ENCODE measurements at places on chromosomes 12 and 14.
A peak's percentile ranks its signal among the peaks of the same experiment; 100 is the strongest.

DNA sequence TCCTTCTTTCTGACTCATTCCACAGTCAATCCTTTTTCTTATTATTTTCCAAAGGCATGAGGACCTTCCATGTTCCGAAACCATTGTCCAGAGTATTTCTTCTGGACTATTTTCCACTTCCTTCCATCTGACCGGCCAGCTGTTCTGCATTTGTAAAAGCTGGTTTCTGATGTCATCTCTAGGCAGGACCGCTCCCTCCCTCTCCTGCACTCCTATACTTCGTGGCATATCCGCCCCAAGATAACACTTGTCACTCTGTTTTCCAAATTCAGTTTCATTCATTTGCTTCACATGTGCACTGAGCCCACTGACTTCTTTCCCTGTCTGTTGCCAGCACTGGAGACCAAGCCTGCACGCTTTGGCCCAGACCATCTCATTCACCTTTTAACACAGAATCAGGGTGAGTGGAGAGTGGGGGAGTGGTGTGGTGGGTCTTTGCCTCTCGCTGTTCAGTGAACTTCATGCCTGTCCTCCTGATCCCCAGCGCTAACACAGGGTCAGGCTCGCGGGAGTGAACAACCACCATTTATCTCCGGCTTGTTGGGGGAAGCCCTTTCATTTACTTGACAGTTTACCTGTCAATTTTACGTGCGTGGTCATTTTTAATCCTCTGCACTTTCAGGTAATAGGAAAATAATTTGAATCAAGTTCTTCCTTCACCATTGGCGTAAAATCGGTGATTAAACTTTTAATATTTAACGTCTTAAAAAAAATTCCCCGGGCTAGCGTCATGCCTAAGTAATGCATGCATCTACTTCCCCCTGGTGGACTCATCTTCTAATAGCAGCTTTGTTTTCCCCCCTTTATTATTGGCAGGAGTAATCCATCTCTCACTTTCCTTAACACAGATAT is 52.5 kb downstream of the C12orf75 start:
- peak; percentile 22 for DNase-seq

DNA sequence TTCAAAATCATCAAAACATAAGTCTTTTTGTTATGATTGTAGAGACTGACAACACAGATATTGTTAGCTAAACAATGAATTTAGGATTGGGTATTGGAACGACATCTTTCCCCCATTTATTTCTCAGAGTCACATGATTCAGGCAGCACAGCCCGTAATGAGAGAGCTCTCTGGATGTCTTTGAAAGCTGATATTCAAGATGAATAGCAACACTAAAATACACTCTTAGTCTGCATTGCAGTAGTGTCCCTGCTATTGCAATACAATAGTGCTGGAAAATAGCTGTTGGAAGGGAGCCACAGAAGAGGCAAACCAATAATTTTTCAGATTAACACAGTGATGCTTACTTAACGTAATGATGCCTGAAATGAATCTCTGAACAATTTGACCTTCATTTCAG is 9.9 kb downstream of the GTSF1 start:
- DNase-seq, result no peak

- no peak for DNase-seq
Observed at GRCh38 chr14:50924843-50925242, 19.4 kb downstream of the PYGL start.

GRCh38 chr14:52266179-52266578 is 1.3 kb upstream of the PTGDR start:
- DNase-seq, result no peak

DNA sequence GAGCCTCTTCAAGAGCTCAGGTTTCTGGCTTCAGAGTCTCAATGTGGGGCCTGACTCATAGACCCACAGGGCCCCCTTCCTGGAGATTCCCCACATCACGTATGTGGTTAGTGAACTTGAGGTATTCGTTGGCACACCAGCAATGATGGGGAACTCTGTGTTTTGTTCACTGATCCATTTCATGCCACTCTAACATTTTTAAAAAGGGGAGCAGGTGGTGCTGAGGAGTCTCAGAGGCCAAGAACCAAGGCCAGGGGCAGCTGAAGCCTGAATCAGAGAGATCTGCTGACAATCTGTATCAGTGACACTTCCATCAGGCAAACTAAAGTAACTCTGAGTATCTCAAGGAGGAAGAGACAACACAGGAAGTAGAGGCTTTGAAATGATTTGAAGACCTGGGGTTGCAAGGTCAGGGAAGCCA is 323.4 kb downstream of the VRK1 start:
- no peak for DNase-seq

- DNase-seq, result no peak
Observed at GRCh38 chr12:25337916-25338315, 87.2 kb upstream of the KRAS start.

- no peak for DNase-seq
Observed at GRCh38 chr12:9951026-9951675, 19.0 kb upstream of the CLEC2A start.

DNA sequence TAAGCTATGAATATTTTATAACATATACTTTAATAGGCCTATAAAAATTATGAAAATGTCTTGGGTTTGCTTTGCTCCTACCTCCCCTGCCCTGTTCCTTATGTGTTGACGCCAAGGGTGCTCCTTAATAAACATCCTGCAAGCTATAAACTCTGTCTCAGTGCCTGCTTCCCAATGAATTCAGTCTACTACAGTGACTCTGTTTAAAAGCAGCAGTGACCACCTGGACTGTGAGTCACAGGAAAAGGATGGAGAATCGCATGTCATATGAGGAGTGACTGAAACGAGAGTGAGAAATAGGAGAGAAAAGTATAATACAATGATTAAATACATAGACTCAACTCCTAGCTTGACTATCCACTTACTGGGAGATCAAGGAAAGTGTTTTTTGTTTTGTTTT is 41.1 kb upstream of the CFAP54 start:
- DNase-seq, result no peak

DNA sequence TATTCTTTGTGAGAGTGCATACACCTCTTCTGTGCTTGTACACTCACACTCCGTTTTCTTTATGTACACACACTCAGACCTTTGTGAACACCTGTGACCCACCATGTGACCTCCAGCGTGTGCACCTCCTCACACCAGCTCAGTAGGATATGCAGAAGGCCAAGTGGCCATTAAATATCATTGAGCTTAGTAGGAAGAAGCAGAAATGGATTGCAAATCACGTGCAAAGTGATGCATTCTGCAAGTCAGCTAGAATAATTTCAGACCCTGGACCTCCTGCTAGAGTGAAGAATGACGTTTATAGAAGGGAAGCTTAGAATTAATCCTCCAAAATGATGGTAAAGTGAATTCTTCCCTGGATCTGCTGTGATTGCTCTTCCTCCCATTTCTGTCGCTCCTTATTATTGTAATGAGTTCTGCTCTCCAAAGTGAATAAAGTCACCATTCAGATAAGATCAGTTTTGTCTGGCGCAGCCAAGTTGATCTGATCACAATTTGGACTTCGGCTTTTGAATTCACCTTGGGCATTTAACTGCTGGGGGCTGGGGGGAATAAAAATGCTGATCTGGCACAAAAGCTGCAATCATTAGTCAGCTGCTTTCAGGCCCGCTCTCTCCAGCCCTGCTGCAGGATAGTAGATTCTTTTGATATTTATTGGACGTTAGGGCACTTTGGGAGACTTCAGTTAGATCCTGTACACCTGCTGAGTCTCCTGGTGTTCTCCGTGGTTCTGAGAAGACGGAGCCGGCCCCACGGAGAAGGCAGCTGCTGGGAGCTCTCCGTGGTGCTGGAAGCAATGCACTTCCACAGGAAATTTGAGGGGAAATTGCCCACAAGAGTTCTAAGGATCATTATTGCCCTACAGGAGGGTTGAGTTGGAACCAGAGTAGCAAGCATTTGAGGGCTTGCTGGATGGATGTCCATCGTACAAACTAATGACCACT is 12.4 kb upstream of the NRXN3 start:
- DNase-seq, result no peak

- no peak for DNase-seq
Observed at GRCh38 chr12:96534339-96534738, 45.0 kb downstream of the CFAP54 start.

- peak; percentile 31 for DNase-seq
Observed at GRCh38 chr14:89308232-89308959, 108.6 kb downstream of the FOXN3 start.

GRCh38 chr12:1234073-1234472 is 243.1 kb downstream of the ERC1 start:
- no peak for DNase-seq

- no peak for DNase-seq
Observed at GRCh38 chr12:41988715-41989114, 156.0 kb downstream of the GXYLT1 start.
